ENCODE measurements at places on chromosomes 6 and 20. TPM values are rescaled to one million over a fixed set of nuclear protein-coding genes. Genes with fewer than 3 reads are reported as not detected.

GRCh38 chr20:31837896-31838397 is 7.5 kb downstream of the FOXS1 start:
- DNase-seq, result peak; percentile 58

Gene SEC23B
- total RNA-seq, result 34.7 TPM

Gene GABRR1
- total RNA-seq, result not detected

- peak; percentile 63 for DNase-seq
These were observed 170.6 kb downstream of the LY86 start for GRCh38 chr6:6758915-6759654.

- DNase-seq, result no peak
These were observed 243.3 kb downstream of the ERMARD start for GRCh38 chr6:169994739-169995138.

DNA sequence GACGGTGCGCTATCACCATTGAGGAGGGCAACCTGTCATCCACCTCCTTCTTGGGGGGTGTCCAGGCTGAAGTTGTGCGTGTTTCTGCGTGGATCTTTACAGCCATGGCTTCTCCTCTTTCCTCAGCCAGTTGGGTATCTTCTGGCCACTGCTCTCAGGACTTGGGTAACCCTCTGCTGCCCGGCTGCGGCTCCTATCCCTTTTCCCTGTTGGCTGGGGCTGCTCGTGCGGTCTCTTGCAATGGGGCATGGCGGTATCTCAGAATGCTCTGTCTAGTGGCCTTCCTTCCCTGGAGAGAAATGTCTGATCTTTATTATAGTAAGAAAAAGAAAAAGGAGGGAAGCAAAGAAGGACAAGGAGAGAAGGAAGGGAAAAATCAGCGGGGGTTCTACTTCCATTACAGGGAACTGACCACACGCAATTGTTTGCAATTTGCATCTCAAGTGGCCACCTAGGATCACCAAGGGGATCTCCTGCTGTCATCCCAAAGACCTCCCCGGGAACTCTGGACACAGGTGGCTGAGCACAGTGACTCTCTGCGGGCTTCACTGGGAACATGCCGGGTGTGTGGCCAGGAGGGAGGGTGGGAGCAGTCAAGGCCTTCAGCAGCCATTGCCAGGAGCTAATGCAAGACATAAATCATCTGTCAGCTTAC is 60.8 kb downstream of the NPEPL1 start:
- DNase-seq, result no peak

Gene BPIFB1
- not detected for total RNA-seq

- no peak for DNase-seq
These were observed 1.4 kb upstream of the AAR2 start for GRCh38 chr20:36234771-36235320.

DNA sequence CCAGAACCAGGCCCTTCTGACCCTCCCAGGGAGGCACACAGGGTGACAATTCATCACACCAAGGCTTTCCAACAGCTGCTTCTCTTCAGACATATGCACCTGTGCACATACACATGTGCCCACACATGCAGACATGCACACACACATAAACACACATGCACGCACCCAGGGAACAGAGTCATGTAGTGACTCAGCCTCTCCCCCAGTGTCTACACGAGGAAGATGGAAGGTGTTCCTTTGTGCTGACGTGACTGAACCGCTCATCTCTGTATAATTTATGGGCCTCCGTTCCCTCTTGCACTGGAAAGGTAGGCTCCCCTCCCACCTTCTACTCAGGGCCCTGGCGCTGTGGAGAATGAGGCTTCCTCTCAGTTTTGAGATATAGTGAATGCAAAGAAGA is 23.8 kb upstream of the PLEKHG1 start:
- no peak for DNase-seq

DNA sequence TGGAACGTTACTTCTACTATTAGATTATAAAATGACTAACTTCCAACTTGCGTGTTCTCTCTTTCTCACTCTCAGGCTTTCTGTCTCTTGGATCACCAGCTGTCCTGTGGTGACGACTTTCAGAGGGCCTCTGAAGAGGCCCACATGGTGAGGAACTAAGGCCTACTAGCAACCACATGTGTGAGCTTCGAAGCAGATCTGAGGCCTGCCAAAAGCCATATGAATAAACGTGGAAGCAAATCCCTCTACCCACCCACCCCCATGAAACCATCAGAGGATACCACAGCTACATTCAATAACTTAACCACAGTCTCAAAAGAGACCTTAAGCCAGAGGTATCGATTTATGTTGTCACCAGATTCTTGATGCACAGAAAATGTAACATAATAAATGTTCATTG is 13.5 kb upstream of the BMP5 start:
- DNase-seq, result no peak

Gene BTBD9
- 13.4 TPM for total RNA-seq

- peak; percentile 73 for DNase-seq
These were observed 118.3 kb downstream of the RALGAPA2 start for GRCh38 chr20:20594171-20594530.

Gene C4B
- 43.9 TPM for total RNA-seq

GRCh38 chr6:6037179-6037578 is 30.5 kb upstream of the NRN1 start:
- DNase-seq, result no peak

Gene SLC16A10
- not detected for total RNA-seq

DNA sequence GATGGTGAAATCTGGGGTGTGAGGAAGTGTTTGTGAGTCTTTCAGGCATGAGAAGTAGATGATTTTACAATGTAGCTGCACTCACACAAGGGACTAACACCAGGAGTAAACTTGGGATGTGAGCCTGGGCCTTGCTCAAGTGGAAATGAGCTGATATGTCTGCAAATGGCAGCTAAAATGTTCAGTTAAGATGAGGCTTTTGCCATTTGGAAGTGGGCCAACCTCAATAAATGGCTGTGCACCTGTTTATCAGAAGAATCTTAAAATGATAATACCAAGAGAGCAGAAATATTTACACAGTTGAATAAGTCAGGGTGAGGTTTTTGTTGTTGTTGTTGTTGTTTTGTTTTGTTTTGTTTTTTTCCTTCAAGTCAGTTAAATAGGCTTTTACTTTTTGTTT is 25.7 kb upstream of the KLHL31 start:
- no peak for DNase-seq

Gene ULBP2
- total RNA-seq, result 1.8 TPM

DNA sequence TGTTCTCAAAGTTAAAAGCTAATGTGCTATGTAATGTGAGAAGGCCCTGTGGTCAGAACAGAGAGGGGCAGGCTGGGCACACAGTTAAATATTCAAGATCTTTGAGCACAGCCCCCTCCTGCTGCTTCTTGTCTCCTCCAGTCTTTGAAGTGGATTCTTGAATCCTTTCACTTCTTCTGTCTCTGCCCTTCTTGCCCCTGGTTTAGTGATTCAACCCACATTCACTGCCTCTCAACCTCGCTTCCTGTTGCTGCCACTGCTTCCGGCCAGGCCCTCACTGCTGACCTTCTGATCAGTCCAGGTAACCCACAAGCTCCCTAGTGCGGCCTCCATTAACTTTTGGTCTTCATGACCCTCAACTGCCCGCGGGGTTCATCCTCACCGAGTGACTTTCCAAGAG is 417.3 kb upstream of the NOX3 start:
- no peak for DNase-seq

Gene MEI4
- not detected for total RNA-seq

Gene BPI
- total RNA-seq, result not detected

- DNase-seq, result peak; percentile 70
These were observed 85.4 kb upstream of the PRSS16 start for GRCh38 chr6:27161946-27162603.

DNA sequence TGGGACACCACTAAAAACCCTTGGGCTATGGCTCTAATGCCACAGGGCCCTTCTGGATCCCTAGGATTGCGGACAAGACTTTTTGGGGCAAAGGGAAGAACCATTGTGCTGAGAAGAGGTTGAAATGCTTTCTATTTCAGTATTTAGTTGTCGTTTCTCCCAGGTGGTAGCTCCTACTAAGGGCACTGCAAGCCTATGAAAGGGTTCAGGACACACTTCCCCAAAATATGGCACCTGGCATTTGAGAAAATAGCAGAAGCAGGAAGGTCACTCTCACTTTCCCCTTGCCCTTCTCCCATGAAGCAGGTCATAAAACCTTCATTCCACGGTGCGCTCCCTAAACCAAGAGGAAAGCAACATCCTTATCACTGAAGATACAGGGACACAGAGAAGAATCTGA is 125.4 kb upstream of the GPR6 start:
- no peak for DNase-seq

Gene TP53INP2
- 6.4 TPM for total RNA-seq

Gene SCUBE3
- total RNA-seq, result under 0.01 TPM

GRCh38 chr6:132445201-132445951 is 44.1 kb upstream of the MOXD1 start:
- DNase-seq, result peak; percentile 95

GRCh38 chr6:15274692-15275387 is 29.0 kb downstream of the JARID2 start:
- DNase-seq, result peak; percentile 36

GRCh38 chr6:16049168-16049567 is 79.7 kb upstream of the MYLIP start:
- peak; percentile 23 for DNase-seq

GRCh38 chr20:14984768-14985622 is 647.6 kb upstream of the FLRT3 start:
- DNase-seq, result peak; percentile 47

- no peak for DNase-seq
These were observed 15.1 kb upstream of the GOPC start for GRCh38 chr6:117617210-117618035.

Gene CPNE1
- total RNA-seq, result 101 TPM

DNA sequence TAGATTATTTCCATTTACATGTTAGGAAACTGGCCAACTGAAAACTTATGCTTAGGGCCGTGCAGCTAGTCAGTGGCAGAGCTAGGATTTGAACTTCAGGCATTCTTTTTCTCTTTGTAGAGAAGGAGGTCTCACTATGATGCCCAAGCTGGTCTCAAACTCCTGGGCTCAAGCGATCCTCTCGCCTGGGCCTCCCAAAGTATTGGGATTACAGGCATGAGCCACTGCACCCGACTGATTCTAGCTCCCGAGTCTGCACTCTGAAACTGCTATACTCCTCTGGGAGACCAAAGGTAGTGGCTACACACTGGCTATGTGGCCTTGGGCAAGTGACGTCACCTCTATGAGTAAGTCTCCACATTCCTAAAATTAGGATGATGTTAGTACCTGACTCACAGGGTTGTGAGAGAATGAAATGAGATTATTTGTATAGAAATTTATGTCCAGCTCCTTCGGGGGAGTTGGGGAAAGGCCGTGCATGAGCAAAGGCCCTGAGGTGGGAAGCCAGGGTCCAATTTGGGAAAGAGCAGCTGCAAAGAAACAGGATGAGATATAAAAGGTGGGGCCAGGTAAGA is 6.4 kb downstream of the PLTP start:
- peak; percentile 87 for DNase-seq

DNA sequence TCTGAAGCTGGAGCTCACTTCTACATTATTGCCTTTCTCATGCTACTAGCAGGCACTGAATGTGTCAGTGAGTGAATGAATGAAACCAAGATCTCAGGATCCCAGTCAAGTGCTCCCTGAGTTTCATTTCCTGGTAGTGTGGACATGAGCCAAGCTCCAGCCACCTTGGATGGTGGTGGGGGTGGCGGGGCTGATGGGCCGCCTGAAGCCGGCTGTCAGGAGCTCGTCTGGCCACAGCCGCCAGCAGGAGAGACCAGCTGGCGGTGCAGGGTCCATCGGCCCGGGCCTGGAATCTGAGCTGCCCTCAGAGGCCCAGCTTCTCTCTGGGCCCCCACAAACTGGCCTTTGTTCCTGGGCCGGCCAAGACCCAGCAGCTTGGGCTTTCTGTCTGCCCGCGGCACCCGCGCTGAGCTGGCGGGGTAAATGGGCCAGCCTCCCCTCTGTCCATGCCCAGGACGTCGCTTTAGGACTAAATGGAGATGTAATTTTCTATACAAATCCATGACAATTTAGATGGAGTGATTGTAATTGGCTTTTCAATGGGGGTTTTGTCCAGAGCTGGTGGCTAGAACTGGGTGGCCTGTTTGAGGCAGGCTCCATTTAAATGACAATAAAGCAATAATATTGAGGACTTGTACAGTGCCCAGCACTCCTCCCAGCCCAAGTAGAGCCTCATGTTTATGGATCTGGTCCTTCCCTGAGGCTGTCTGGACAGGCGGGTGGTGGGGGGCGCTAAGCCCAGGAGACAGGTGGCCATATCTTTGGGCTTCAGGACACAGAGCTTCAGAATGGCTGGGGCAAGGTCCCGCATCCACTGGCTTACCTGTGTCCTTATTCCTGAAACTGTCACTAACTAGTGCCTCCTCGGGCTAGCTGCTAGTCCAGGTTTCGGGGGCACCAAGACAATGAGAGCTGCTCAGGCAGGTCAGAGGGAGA is 43.5 kb downstream of the NOL4L start:
- DNase-seq, result no peak

- DNase-seq, result no peak
These were observed 159.7 kb upstream of the ZNF337 start for GRCh38 chr20:25856256-25856884.

DNA sequence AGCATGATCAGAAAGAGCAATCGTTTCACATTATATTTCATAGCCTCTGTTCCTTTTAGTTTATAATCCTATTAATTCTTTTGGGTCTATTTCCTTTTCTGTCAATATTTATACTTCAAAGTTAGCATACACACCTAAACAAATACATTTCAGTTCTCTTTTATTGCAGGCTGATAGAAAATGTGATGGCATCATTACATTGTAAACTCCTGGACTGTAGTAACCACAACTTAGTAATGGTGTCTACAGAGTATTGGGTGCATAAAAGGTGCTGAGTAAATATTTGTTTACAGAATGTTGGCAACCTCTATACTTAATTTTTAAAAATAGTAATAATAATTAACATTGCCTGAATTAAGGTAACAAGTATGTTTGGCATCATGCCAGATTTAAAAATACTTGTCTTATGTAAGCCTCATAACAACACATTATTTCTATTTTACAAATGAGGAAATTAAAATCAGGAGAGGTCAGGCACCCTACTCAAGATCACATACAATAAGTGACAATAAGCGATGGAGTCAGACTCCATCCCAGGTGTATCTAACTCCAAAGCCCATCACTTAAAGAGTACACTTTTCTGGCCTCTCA is 195.0 kb downstream of the UBE3D start:
- DNase-seq, result no peak

GRCh38 chr6:139290787-139291311 is 949 bp downstream of the TXLNB start:
- peak; percentile 67 for DNase-seq

Gene ADGRG6
- total RNA-seq, result 49.9 TPM

Gene WFDC10B
- not detected for total RNA-seq

Gene C6orf58
- total RNA-seq, result not detected
